ENCODE measurements at places on chromosomes 13 and 19.

- DNase-seq: no peak
Measured at GRCh38 chr19:57816652-57817051, 1.9 kb upstream of the ZNF552 start.

GRCh38 chr19:18972301-18972811 lies 31.3 kb upstream of the HOMER3 start:
- DNase-seq: no peak

DNA sequence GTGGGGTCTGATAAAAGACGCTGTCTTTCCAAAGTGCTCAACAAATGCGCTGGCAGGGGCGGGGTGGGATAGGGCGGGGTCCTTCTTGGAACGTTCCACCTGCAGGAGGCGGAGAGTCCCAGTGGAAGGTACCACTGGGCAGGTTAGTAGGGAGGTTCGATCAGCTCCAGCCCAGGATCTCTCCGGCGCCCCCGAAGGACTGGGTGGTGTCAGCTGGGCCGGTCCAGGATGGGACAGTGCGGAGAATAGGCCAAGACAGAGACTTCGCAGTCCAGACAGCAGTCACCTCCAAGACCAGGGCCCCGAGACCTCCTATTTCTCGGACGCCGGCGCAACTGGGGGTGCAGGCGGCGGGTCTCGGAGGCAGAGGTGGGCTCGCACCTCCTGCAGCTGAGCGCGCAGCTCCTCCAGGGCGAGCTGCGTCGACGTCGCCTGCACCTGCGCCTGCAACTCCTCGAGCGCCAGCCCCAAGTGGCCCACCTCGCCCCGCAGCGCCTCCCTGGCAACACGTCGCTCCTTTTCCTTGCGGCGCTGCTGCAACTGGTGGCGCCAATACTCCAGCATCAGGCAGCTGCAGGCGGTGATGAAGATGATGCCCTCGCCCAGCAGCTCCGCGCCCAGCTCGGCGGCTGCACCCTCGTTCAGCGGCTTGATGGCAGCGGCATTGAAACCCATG lies 21.6 kb downstream of the VASP start:
- DNase-seq: no peak

GRCh38 chr19:5588906-5589676 lies 21.3 kb upstream of the TINCR start:
- DNase-seq: no peak

DNA sequence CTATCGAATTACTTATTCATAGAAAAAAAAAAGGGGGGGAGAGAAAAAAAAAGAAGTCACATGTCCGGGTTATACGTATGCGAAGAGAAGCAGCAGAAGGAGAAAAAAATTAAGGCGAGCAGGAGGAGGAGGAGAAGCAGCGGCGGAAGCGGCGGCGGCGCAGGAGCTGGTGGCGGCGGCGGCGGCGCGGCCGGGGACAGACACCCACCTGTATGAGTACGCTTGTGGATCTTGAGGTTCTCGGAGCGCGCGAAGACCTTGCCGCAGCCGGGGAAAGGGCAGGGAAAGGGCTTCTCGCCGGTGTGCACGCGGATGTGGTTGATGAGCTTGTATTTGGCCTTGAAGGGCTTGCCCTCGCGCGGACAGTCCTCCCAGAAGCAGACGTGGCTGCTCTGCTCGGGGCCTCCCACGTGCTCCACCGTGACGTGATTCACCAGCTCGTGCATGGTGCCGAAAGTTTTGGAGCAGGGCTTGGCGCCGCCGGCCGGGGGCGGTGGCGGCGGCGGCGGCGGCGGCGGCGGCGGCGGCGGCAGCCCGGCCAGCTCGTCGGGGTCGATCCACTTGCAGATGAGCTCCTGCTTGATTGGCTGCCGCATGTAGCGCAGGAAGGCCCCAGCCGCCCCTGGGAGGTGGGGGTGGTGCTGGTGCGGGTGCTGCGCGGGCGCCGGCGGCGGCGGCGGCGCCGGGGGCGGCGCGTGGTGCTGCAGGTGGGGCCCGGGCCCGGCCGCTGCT lies 1.5 kb downstream of the ZIC5 start:
- no peak for DNase-seq

DNA sequence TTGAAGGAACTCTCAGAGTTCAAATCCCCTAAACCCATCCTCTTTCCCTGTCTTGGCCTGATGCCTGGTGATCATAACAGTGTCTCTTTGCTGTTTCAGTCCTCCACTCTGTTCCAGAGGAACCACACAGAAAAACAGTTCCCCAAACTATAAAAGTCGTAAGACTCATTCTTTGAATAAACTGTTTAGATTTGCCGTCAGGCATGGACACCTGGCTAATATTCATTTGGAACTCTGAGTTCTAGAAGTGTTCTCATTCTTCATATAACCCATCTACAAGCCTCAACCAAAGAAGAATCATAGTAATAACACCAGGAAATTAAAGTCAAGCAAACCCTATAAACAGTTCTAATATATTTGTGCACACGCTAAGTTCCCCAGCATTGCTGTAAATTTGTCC lies 37.7 kb upstream of the ABCC4 start:
- DNase-seq: no peak

DNA sequence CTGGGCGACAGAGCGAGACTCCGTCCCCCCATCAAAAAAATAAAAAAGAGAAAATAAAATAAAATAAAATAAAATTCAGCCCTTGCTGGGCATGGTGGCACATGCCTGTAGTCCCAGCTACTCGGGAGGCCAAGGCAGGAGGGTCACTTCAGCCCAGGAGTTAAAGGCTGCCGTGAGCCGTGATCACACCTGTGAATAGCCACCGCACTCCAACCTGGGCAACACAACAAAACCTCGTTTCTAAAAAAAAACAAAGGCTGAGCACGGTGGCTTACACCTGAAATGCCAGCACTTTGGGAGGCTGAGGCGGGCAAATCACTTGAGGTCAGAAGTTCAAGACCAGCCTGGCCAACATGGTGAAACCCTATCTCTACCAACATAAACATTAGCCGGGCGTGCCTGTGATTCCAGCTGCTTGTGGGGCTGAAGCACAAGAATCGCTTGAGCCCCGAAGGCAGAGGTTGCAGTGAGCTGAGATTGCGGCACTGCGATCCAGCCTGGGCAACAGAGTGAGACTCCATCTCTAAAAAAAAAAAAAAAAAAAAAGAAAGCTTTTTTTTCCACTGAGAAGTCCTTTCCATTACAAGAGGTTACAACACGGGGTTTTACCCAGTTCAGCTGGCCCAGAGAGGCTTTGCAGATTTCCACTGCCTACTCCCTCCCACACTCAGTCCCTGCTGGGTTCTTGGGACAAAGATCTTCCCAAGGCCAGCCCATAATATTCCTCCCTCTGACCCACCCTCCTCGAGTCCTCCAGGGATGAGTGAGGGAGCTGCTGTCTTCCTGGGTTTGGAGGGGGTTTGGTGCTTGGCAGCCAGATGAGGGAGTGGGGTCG lies 6.4 kb downstream of the ANGPTL4 start:
- DNase-seq: no peak

GRCh38 chr13:111393221-111393790 lies 72.9 kb downstream of the TEX29 start:
- no peak for DNase-seq

- no peak for DNase-seq
Measured at GRCh38 chr13:28637714-28638355, 21.1 kb upstream of the POMP start.

DNA sequence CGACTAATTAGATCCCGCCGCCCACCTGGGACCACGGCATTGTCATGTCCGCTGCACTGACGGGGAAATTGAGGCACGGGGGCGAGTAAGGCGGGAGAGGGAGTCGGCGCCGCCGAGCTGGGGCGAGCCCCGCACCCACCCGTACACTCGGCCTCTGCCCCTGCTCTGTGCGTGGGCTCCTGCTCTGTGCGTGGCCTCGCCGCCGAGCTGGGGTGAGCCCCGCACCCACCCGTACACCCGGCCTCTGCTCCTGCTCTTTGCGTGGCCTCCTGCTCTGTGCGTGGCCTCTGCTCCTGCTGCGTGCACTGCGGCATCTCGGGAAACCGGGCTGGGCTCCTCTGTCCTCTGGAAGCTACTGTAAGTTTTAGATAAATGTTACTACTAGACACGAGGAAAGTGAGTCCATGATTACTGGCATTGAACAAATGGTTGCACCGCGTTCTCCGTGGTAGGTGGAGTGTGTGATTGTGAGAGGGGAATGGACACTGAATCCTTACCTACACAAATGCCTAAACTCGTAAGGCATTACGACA lies 826 bp upstream of the C1QTNF9 start:
- no peak for DNase-seq

- DNase-seq: no peak
Measured at GRCh38 chr19:13207237-13207845, 57.1 kb downstream of the IER2 start.

GRCh38 chr13:113552079-113552478 lies 32.5 kb upstream of the TFDP1 start:
- no peak for DNase-seq

- no peak for DNase-seq
Measured at GRCh38 chr19:1158885-1159448, 15.1 kb downstream of the SBNO2 start.

DNA sequence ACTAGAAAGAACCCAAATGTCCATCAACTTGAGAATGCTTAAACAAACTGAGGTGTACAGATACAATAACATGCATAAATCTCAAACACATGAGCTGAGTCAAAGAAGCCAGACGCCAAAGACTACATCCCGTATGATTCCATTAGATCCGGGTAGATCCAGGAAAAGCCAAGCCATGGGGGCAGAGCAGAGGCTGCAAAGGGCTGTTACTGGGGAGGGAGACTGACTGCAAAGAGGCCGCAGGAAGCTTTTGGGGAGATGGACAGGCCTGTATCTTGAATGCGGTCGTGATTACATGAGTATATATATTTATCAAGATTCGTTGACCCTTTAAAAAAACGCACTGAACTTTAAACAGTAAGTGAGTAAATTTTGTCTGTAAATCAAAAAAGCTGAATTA lies 28.7 kb downstream of the GGACT start:
- no peak for DNase-seq

Data from AG04449 (cell line).